H54 (cell line): ENCODE measurements at places on chromosomes 2 and 18.
A peak's percentile ranks its signal among the peaks of the same experiment; 100 is the strongest.

GRCh38 chr2:62296034-62296831 is 100.3 kb downstream of the B3GNT2 start:
- no peak for DNase-seq

DNA sequence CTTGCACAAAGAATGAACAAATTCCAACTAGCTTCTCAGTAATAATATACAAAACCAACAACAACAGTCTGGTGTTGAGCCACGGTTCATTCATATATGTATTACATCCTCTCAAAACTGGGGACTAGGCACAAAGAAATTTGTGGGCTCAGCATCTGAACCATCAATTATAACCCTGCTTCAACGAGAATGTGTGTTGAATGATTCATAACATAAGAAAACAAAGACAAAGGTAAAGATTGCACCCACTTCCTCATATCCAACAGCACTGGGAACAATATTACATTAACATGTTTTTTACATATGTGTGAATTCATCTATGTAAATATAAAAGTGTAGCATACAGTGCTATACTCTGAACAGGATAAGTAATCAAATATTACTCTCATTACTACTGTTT is 144.8 kb downstream of the CDH2 start:
- no peak for DNase-seq

DNA sequence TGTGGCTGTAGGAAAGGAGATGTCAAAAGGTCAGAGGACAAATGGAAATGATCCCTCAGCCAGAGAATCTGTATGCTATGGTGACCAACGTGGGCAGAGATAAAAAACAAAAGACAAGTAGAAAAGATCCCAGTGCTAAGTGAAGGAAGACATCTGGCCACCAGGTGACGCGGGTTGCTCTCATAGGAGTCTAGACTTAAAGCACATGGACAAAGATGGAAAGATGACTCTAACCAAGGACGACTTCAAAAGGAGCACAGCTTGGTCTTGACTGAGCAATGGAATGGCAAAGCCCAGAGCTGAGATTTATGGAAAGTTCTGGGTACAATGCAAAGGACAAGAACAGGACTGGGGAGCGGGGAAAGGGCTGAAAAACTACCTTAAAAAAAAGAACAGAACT is 96.8 kb downstream of the CLIP4 start:
- no peak for DNase-seq

DNA sequence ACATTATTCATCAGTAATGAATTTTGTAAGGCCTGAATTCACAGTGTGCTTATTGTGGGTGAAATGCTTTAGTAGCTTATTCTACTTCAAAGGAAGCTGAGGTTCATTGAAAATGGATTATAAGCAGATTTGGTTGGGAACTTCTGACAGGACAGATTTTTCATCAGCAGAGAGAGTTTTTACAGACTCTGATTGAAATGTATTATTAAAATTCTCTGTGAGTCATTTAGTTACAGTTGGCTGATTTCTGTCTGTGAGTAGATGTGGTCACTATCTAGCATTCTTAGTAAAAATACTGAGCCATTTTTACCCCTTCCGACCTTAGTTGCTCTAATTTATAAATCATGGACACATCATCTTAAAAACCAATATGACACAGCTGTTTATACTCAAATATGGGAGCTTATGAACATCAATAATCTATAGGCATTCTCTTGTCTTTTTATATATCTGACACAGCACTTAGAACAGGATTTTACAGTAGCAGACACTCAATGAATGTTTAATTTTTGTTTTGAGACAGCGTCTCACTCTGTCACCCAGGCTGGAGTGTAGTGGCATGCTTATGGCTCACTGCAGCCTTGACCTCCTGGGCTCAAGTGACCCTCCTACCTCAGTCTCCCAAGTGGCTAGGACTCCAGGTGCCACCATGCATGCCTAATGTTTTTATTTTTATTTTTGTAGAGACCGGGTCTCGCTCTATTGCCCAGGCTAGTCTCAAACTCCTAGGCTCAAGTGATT is 239.6 kb downstream of the BABAM2 start:
- DNase-seq = no peak

GRCh38 chr2:7480431-7480830 is 563.2 kb downstream of the RNF144A start:
- no peak for DNase-seq

GRCh38 chr2:203578759-203579643 is 43.9 kb upstream of the RAPH1 start:
- DNase-seq = peak; percentile 38

DNA sequence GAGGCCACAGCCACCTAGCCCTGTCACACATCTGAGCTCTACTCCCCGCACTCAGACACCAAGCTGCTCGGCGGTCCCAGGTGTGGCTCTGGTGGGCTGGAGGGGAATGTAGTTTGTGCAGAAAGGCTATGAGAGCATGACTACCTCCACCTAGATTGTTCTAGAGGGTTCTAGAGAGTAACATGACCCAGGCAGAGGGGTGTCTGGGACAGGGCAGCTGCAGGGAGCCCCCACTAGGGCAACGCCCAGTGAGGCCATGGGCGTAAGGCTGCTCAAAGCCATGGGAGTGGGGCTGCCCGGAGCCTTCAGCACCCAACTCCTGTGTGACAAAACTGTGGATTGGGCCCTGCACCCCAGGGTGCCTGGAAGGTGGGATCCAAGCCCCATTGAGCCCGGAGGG is 511.4 kb upstream of the MYT1L start:
- DNase-seq = no peak

DNA sequence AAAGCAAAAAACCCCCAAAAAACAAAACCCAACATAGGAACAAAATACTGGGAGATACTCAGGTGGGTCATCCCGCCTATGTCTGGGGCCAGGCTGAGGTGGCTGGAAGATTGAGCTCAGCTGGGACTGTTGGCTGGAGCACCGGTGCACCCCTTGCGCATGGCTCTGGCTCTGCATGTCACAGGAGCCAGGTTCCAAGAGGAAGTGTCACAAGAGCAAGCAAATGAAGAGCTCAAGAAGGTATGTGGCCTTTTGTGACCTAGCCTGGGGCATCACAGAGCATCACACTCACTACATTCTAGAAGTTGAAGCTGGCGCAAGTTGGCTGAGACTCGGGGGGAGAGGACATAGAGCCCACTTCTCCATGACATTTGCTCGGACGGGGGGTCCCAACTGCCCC is 40.6 kb downstream of the PDCL3 start:
- no peak for DNase-seq

DNA sequence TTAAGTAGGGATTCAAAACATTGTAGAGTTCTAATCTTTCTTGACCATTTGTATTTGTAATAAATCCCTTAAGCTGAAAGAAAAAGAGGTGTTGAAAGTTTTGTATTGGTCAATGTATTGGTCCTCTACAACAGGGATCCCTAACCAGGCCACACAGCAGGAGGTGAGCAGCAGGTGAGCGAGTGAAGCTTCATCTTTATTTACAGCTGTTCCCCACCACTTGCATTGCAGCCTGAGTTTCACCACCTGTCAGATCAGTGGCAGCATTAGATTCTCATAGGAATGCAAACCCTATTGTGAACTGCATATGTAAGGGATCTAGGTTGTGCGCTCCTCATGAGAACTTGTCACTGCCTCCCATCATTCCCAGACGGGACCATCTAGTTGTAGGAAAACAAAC is 715.7 kb upstream of the NXPH2 start:
- DNase-seq = no peak

GRCh38 chr2:20439193-20439475 is 7.7 kb upstream of the RHOB start:
- DNase-seq = no peak

- DNase-seq = peak; percentile 71
Observed at GRCh38 chr2:216006164-216006663, 7.1 kb downstream of the MREG start.
